OCI-LY7 (cell line): ENCODE measurements at places on chromosomes 3 and 15. TPM values are rescaled to one million over a fixed set of nuclear protein-coding genes. Genes with fewer than 3 reads are reported as not detected.

GRCh38 chr3:55380561-55380960 lies 106.5 kb downstream of the WNT5A start:
- DNase-seq: no peak

GRCh38 chr15:70234256-70234905 lies 136.7 kb upstream of the TLE3 start:
- DNase-seq: no peak

Gene STARD9
- 8.9 and 9.4 TPM in 2 replicates for total RNA-seq

DNA sequence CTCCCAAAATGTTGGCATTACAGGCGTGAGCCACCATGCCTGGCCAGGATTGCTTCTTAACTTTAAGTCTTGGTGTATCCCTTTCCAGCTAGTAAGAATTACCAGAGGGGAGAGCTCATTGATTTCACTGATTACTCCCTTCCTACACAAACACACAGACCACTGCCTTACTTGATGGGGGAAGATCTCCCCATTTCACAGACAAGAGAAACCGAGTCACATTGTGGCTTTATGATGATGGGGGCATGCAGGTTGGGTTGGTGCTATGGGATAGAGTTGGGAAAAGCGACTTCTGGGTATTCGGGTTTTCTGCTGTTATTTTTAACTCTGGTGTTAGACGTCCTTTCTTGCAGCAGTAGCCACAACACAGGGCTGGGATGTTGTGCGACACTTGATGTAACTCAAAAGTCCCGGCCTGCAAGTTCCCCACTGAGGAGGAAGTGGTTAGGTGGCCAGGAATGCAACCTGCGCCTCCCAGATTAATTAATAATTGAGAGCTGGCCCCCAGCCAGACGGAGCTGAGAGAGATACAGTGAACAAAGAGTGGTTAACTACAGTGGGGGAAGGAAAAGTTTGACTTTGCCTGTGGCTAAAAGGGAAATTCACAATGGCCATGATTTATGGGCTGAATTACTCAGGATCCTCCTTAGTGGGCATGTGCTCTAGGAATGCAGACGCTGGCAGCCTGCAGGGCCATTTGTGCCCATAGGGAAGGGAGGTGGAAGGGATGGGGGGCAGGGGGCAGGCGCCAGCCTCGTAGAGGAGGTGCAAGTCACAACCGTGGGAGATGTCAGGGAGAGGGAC lies 63.6 kb downstream of the SMAD6 start:
- DNase-seq: no peak

- DNase-seq: no peak
These were observed 46.7 kb downstream of the MESD start for GRCh38 chr15:80942746-80943565.

DNA sequence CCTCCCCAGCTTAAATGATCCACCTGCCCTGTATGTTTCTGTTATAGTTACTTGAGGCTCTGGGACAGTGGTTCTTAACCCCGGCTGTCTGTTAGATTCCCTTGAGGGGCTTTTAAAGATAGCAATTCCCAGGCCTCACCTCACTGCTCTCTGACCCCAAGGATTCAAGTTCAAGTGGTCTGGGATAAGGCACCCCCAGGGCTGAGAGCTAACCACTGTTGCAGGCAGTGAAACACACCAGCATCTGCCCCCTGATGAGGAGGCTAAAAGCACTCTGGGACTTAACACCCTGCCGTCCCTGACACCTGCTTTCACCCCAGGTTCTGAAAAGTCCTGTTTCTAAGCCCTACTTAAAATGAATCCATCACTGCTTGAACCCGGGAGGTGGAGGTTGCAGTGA lies 103.7 kb downstream of the LRRK1 start:
- DNase-seq: no peak

- DNase-seq: peak; percentile 39
These were observed 77.2 kb downstream of the SCN10A start for GRCh38 chr3:38738630-38739395.

DNA sequence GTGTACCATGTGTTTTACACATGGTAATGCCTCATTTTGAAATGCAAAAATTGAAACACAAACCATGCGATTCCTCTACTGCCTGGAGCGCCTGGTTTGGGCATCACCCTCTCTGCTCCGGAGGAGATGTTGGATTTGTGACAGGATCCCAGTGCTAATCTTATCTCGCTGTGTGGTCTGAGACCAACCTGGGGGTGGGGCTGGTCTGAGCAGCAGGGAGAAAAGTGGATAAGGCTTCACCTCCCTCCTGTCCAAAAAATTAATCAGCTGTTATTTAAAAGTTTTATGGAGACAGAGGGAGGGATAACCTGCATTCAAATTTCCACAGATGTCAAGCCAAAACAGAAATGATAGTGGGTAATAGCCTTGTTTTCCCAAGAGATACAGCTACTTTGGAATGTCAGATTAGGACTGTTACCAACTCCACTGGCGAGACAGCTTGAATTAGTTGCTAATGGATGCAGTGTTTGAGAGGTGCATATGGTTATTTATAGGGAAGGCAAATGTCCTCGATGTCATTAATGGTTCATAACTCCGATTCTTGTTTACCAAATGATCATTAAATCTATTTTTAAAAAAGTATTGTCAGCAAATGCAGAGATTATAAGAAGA lies 54.0 kb upstream of the SKOR1 start:
- DNase-seq: no peak

DNA sequence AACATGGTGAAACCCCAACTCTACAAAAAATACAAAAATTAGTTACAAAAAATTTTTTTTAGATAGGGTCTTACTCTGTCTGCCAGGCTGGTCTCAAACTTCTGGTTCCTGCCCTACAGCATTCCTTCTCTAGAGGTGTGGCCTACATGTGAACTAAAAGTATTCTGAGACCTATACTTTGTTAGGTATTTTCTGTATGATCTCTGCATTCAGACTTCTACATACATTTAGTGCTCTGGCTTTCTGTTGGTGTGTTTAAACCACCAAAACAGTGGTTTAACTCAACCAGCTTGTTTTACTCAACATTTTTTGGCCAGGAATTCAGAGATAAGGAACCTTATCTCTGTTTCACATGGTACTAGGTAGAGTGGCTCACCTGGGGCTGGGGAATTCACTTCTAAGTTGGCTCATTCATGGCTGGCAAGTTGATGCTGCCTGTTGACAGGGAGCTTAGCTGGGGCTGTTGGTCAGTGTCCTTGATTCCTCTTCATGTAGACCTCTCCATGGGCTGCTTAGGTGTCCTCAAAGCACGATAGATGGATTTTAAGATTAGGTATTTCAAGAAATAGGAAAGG lies 41.4 kb upstream of the BSN start:
- no peak for DNase-seq

Gene GABRB3
- total RNA-seq: 6.4 and 6.5 TPM in 2 replicates

DNA sequence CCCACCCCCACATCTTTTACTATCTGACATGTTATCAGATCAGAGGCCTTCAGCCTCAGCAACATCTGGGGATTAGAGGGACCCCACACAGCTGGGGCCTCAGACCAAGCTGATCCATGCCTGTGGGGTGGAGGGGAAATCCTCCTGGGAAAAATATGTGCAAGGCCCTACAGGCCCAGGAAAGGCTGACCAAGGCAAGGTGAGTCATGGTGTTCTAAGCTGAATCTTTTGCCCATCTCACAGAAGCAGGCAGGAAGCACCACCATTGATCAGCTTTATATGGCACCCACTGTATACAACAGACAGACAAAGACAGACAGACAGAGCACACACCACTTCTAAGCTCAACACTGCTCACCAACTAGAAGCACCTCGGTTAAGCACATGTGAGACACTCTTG lies 12.4 kb upstream of the PARP6 start:
- DNase-seq: no peak

Gene SAMMSON
- total RNA-seq: not detected in 2 replicates

GRCh38 chr3:56919797-56920195 lies 118.0 kb upstream of the ARHGEF3 start:
- no peak for DNase-seq

DNA sequence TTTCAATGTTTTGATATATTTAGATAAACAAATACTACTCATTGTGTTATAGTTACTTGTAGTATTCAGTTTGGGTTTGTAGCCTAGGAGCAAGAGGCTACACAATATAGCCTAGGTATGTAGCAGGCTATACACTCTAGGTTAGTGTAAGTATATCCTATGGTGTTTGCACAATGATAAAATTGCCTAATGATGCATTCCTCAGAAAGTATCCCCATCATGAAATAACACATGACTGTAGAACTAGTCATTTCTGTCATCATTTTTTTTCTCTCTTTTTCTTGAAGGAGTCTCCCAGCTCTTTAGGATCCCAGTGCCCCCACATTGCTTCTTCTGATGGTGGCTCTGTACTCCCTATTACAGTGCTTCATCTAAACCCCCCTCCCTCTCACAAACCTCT lies 157.7 kb upstream of the CADPS start:
- no peak for DNase-seq

DNA sequence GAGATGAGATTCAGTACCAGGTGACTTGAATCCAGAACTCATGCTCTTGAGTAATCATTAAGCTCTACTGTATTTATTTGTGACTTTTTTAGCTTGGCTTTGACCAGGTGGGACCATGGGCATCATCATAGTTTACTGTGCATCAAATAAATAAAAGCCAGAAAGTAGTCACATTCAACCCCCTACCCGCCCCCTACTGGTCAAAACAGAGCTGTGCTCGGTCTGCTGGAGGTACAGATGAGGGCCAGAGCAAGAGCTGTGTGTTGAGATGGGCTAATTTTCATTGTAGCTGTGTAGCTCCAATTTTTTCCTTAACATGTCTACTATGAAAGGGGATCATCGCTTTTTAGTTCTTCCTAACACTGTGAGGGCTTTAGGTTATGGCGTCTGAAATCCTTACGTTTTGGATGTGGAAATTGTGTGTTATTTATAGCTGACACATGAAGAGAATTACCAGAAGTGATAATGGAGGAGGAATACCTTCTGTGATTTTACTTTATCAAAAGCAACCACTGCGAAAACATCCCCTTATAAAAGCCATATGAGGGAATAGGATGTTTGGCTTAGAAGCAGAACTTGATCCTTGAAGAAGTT lies 375.1 kb downstream of the PTPRG start:
- peak; percentile 38 for DNase-seq

- DNase-seq: no peak
These were observed 311.3 kb downstream of the UACA start for GRCh38 chr15:70451821-70452653.

DNA sequence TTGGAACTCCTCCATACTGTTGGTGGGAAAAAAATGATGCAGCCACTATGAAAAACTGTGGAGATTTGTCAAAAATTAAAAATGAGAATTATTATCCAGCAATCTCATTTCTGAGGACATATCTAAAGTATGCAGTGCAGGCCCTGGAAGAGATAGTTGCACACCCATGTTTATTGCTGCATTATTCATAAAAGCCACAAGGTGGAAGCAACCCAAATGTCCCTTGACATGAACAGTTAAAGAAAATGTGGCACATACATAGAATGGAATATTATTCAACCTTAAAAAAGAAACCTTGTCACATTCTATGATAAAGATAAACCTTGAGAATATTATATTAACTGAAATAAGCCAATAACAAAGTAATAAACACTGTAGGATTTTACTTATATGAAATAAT lies 80.9 kb upstream of the ARHGEF26 start:
- peak; percentile 21 for DNase-seq

DNA sequence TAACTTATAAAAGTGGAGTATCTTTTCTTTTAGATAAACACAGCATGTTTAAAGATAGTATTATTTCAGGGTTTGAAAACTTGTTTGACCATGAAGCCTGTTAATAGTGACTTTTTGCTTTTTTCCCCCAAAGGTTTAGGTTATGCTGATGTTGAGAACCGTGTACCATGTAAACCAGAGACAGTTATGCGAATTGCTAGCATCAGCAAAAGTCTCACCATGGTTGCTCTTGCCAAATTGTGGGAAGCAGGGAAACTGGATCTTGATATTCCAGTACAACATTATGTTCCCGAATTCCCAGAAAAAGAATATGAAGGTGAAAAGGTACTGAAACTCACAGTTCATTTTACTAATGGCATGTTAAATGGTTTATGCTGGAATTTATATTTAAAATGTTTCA lies 5.1 kb downstream of the LACTB start:
- DNase-seq: no peak

Gene PRR20G
- not detected in 2 replicates for total RNA-seq

Gene CPLX3
- total RNA-seq: 1.5 and 2.1 TPM in 2 replicates

Gene FMN1
- 4.2 and 5.8 TPM in 2 replicates for total RNA-seq
